ENCODE measurements at places on chromosomes 7 and 10. TPM values are rescaled to one million over a fixed set of nuclear protein-coding genes. Genes with fewer than 3 reads are reported as not detected.

Gene AGAP5
- 4.6 TPM for total RNA-seq

Gene ZNF735
- total RNA-seq, result not detected

Gene CLDN4
- total RNA-seq, result 0.09 TPM

Gene NAT16
- not detected for total RNA-seq

Gene FEZF1
- not detected for total RNA-seq

Gene NUTM2E
- not detected for total RNA-seq

Gene LDB3
- total RNA-seq, result 738 TPM

Gene GPR26
- total RNA-seq, result not detected

Gene HMX3
- total RNA-seq, result not detected

Gene RARRES2
- 176 TPM for total RNA-seq

Gene NUTM2B
- 1.1 TPM for total RNA-seq

Gene TRIM73
- total RNA-seq, result 1.1 TPM

Gene CTTNBP2
- total RNA-seq, result 4.1 TPM

Gene TAS2R3
- 1.2 TPM for total RNA-seq

Gene KCNIP2
- 704 TPM for total RNA-seq

Gene CLCN1
- total RNA-seq, result not detected

Gene PRKG1
- 49.9 TPM for total RNA-seq

Gene ANXA8
- total RNA-seq, result 0.67 TPM

Gene RBP4
- total RNA-seq, result 2.1 TPM

Gene CABCOCO1
- total RNA-seq, result not detected

Gene GIMAP7
- total RNA-seq, result 13.7 TPM

Gene OGDHL
- total RNA-seq, result 9.7 TPM

Gene MMD2
- not detected for total RNA-seq

Measured in right cardiac atrium (tissue), 5 donors.